ENCODE measurements at places on chromosomes 4 and X.

DNA sequence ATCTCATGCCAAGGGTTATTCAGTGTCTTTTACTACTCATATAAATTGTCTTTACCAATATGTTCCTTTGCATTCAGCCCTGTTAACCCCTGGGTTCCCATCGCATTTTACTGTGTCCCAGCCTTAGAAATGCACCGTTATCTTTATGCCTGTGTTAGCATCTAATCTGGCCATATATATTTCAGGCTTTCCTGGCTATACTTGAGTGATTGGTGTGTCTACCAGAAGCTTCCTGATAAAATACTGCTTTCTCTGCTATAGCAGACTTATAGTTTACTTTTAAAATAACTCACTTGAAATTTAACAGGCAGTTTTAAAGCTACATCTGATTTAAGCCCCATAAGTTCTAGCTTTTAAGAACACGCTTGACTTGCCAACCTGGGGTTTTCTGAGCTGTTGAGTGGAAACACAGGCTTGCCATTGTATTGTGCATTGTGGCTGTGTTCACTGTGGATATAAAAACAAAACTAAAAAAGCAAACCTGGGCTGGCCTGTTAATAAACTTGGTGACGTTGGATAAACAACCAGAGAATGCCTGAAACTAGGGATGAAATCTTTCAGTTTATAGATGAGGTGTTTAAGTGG is 185.3 kb upstream of the TAPT1 start:
- no peak for DNase-seq

DNA sequence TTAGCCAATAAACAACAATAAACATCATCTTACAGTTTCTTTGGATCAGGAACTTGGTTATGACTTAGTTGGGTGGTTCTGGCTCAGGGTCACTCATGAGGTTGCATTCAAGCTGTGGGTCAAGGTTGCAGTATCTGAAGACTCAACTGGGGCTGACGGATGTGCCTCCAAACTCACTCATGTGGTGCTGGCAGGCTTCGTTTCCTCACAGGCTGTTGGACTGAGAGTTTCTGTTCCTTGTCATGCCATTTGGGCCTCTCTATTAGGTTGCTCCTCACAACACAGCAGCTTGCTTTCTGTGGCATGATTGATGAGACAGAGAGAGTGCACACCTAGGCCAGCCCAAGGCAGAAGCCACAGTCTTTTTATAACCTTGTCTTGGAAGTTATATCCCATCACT is 20.7 kb downstream of the FRMPD3 start:
- no peak for DNase-seq

GRCh38 chrX:136822337-136823095 is 41.8 kb upstream of the ARHGEF6 start:
- DNase-seq = no peak

DNA sequence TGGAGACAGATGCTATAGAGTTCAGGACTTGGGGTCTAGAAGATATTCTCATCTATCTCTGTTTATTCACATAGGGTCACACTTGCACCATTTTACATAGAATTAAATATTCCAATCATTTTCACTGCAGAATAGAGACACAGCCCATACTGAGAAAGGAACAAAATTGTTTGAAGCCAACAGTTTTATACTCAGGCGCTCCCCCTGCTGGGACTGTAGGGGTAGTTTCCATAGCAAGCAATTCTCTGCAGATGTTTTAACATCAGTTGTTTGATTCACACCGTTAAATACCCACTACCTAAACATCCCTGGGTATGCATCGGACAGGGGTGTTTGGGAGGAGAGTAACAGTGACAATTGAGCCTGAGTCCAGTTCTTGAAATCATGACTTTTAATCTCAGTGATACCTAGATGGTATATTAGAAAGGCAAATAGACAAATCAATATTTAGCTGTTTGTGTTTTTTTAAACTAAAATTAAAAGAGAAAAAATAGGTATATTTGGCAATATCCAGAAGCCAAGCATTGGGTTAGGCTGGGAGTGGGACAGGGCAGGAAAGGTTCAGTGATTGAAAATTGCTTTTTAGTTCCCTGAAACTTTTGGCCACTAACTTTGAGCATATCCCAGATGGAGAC is 33.8 kb downstream of the LONRF3 start:
- DNase-seq = peak; percentile 15

DNA sequence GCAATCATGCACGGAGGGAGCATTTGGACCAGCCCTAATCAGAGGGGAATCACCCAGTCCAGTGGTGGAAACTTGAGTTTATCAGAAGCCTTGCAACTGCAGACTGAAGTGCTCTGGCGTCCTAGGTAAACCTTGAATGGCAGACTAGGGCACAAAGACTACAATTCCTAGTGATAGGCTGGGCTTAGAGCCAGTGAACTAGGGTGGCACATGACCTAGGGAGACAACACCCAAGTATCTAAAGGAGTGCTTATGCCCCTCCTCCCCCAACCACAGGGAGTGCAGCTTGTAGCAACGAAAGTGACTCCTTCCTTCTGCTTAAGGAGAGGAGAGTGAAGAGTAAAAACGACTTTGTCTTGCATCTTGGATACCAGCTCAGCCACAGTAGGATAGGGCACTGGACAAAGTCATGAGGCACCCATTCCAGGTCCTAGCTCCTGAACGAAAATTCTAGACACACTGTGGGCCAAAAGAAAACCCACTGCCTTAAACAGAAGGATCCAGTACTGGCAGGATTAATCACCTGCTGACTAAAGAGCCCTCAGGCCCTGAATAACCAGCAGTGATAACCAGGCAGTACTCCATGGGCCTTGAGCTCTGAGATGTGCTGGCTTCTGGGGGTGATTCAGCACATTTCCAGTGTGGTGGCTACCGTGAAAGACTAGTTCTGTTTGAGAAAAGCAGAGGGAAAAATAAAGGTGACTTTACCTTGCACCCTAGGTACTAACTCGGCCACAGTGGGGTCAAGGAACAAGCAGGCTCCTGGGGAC is 58.7 kb upstream of the STARD8 start:
- no peak for DNase-seq

DNA sequence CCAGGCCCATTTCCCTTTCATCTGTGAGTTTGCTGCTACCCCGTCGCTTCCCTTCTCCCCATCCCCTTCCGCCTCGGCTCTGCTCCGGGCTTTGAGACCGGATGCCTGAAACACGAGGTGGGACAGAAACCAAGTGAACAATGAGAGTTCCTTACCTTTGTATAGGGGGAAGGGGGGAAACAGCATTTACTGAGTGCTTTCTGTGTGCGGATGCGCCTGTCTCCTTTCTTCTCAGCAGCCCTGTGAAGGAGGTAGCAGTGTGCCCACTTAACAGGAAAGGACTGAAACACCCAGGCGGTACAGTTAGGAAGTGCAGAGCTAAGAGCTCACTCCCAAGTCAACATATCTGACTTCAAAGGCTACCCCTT is 43.2 kb upstream of the TMSB15B start:
- peak; percentile 19 for DNase-seq

GRCh38 chr4:121304893-121305292 is 75.9 kb downstream of the QRFPR start:
- no peak for DNase-seq

DNA sequence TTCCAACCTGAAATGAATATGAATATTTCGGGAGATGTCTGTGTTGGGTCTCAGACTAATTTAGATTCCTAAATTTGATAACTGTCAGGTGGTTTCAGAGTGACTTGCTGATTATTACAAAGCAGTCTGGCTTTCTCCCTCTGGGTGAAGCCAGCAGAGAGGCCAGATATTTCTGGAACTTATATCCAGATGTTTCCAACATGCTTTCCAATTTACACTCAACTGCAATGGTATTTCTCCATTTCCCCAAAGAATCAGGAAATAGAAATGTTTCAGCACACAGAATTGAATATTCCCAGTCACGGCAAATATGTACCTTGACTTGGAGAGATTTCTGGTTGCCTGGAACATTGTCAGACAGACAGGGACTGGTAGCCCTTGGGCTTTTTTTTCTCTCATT is 48.5 kb upstream of the EGFL6 start:
- DNase-seq = no peak

- peak; percentile 23 for DNase-seq
Measured at GRCh38 chrX:51614353-51615012, 4.2 kb downstream of the CENPVL3 start.

DNA sequence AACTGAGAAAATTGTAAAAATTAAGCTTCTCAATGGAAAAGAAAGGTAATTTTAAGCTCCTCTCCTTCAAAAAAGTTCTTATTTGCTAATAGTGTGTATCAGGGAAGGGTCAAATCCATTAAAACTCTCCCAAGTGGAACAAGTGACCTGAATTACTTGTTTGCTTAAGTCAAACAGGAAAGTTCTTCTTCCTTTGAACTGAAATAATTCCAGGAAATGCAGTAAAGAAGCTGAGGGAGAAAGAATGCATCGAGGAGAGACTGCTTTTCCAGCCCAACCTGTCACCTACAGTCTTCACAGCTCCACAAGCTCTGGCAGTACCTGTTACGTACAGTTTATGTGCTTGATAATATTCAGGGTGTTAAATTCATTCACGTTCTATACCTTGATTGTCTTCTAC is 131.1 kb downstream of the KLHL8 start:
- no peak for DNase-seq
